ENCODE measurements at places on chromosomes 2 and 18.

DNA sequence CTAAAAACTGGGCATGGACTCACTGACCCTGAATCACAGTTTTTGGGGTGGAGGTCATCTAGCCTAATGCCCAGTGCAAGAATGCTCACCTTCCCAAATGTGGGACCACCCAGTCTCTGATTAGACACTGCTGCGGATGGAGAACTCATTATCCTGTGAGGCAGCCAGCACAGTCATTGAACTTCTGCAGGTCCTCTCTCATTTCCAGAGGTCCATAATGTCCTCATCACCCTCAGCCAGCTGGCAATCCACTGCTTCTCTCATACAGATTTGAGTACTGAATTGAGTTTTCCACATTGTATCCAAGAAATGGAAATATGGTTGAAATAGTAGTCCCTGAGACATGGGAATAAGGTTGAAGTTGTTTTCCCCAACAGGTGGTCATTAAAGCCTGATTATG, 5.0 kb upstream of the MYO5B start:
- no peak for DNase-seq

DNA sequence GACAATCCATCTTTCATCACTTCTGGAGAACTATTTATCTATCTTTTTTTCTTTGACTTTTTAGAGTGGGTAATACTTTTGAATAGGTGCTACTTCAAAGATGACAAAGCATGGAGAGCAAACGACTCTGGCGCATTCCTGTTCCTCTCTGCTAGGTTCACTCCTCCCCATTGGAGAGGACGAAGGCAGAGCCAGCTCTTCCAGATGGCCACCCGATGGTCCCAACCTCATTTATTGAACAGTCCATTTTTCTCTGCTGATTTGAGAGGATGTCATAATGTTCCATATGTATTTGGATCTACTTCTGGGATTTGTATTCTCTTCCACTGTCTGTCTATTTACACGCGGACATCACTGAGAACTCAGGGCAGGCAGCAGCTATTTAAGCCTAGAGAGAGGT, 284.3 kb upstream of the CXCR4 start:
- no peak for DNase-seq

DNA sequence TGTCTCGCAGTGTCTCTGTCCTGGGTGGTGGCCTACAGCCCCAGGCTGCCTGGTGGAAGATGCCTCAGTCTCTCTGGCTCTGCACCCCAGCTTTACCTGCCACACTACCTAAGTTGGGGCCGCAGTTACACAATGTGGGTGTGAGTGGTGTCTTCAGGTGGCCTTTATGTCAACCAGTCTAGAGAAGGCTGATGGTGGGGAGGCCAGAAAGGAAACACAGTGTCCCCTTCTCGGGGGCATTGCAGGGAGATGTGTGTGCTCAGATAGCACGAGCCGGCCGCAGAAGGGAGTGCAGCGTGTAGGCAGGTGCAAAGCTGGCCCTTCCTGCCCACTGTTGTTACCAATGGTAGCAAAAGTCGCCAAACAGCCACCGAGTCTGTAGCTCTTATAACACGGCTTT, 216.1 kb downstream of the SH3RF3 start:
- DNase-seq: no peak

- DNase-seq: no peak
These were observed 979.5 kb upstream of the CELF4 start for GRCh38 chr18:38545071-38545470.

- no peak for DNase-seq
These were observed 35.9 kb downstream of the AFF3 start for GRCh38 chr2:100106460-100106859.

- no peak for DNase-seq
These were observed 53.2 kb downstream of the IMPA2 start for GRCh38 chr18:12034241-12035100.

- DNase-seq: no peak
These were observed 73.3 kb downstream of the NAB1 start for GRCh38 chr2:190722061-190722759.

GRCh38 chr2:161238265-161238559, 70.0 kb upstream of the PSMD14 start:
- no peak for DNase-seq

DNA sequence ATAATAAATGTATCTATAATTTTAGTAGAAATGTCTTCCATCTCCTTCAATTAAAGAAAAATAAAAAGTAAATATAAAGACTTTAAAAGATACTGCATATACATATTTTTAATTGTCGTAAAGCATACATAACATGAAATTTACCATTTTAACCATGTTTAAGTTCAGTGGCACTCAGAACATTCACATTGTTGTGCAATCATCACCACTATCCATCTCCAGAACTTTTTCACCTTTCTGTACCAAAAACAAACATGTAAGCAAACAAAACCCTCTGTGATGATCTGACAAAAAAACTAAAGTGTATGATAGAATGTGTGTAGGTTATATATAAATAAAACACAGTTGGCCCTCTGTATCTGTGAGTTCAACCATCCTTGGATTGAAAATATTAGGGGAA, 13.4 kb upstream of the DCTN1 start:
- no peak for DNase-seq

GRCh38 chr2:44004735-44005602, 9.2 kb upstream of the LRPPRC start:
- no peak for DNase-seq

DNA sequence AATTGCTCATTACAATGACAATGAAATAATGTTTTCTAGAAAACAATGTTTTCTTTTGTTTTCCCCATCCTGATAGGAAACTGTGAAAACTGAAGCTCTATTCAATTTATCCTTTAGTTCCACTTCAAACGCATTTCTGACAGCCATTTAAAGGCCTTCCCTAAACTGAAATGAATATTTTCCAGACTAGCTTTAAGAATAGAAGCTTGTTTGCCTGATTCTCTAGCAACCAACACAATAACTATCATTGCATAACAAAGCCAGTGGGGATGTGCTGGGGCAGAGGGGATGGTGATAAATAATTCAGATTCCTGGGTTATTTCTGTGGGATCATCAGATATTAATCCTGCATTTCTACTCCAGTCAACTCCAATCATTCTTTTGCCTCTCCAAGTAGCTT, 427.1 kb downstream of the RND3 start:
- no peak for DNase-seq

GRCh38 chr2:43207553-43208300, 18.7 kb downstream of the ZFP36L2 start:
- no peak for DNase-seq

DNA sequence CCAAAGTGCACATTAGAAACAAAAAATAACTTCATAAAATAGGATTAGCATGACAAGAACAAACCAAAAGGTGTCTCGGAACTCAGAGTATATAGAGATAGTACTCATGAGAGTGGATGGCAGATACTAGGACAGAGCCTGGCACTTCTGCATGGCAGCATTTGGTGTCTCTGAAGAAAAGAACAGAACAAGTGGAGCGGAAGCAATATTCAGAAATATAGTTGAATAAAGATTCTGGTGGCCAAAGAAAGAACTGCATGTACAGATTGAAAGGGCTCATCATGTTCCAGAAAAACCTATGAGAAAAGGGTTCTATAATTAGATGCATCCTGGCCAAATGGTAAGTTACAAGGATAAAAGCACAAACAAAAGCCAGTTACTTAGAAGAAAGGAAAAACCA, 90.9 kb downstream of the CCDC138 start:
- DNase-seq: no peak

- peak; percentile 77 for DNase-seq
These were observed 263.5 kb downstream of the ZNF407 start for GRCh38 chr18:74861154-74861553.

All from EH (cell line).